NCI-H1417 treated with DMSO at 0.1 percent for 48 hours (cell line): ENCODE measurements at places on chromosomes 7 and 10.

- no peak for DNase-seq
These were observed 41.8 kb downstream of the CLRN3 start for GRCh38 chr10:127850944-127851343.

DNA sequence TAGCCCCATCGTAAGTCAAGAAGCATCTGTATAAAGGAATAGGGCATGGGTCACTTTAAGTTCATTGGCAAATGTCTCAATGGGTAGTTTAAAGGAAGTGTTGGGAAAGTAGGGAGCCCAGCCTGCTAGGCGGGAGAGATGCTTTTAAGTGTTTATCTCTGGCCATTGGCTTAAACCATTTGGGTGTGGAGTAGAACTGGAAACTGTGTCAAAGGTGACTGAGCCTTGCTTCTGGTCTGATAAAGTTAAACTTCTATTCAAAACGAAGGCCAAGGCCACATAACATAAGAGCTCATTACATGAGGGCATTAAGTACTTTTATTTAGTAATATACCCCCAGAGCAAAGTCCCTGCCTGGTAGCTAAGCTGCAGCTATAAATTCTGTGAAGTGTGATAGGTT lies 148.7 kb downstream of the SPAG6 start:
- no peak for DNase-seq

DNA sequence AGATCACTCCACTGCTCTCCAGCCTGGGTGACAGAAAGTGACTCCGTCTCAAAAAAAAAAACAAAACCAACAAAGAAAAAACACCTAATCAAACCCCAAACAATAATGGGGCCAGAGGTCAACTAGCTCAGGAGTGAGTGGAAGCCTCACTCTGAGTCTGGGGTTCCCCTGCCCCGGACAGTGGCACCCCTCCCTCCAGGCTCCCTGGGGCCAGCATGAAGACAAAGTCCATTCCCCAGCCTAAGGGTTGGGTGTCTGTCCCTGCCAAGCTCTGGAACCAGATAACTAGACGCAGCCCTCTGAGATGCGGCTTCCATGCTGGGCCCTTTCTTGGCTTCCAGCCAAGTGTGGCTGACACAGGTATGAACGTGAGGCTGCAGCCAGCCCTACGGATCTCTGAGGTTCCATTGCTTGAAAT lies 1.7 kb upstream of the FUOM start:
- no peak for DNase-seq

DNA sequence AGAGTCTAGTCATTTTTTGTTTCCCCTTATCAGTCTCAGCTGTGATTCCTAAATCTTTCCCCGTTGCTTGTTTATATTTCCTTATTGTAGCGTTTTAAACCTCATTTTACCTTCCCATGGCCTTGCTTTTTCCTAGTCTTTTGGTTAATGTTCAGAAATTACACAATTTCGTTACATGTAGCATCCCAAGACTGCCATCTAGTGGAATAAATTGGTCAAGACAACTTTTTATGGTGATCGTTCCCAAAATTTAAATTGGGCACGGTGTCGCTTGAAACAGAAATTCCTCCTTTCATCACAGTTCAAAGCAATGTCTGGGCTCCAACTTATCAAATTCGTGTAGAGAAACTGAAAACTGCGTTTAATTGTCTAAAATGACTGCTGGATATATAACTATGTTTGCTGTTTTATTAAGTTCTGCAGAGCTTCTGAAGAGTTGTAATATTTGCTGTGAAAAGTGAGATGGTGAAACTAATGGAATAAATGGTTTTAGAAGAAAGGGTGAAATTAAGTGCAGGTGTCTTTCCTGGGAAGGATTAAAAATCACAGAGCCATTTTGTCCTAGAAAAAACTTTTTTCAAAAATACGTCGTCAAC lies 370.2 kb downstream of the PHF14 start:
- DNase-seq: peak; percentile 39

- no peak for DNase-seq
These were observed 108.1 kb upstream of the INSIG1 start for GRCh38 chr7:155189590-155189989.

DNA sequence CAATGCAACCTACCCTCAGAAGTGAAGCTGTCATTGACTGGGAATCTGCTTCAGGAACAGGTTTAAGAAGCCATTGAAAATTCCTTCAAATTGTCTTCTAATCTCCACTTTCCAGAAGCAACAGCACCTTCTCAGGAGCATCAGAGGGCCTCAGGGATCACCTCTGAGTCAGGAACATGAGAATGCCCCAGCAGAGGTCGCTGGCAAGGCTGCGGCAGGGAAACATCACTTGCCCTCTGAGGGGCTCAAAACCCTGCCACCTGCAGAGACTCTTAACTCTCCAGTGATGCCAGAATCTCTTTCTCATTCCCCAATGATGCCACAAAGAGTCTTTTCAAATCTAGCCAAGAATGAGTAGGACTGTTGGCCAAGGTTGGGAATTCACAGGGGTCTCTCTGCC lies 5.9 kb upstream of the MAPK8 start:
- no peak for DNase-seq

DNA sequence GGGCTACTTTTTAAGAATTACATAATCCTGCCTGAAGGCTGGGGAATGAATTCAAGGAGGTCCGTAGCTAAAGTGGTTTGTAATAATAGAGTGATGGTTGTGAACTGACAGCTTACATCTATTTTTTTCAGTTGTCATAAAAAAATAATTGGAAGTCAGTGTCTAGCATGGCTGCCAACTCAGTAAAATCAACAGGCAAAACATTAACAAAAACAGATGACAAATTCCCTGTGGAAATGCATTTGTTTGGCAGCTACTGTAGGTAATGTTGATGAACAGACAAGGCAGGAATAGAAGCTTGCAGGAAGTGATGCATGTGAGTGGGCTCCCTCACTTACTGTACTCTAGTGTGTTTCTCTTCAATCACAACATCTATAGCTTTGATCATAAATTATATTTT lies 766.0 kb upstream of the POT1 start:
- DNase-seq: no peak

- no peak for DNase-seq
These were observed 17.2 kb upstream of the INHBA start for GRCh38 chr7:41720046-41720445.

DNA sequence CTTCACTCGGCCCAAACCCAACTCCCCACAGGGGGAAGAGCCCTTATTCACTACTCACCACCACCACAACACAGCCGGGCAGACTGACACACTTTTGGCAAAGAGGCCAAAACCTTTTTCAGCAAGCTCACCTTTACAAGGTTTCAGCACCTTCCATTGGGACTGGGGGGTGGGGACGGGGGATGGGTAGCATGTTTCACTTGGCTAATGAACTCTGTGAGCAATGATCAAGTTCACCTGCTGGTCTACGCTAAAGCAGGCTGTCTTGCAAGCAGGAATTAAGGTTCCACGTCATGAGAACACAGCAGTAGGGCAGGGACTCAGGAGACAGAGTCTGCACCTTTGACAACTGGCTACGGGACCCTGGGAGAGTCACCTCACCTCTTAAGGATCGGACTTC lies 7.0 kb downstream of the FAM53B start:
- DNase-seq: no peak

- no peak for DNase-seq
These were observed 76.4 kb upstream of the CCNY start for GRCh38 chr10:35259769-35260397.

DNA sequence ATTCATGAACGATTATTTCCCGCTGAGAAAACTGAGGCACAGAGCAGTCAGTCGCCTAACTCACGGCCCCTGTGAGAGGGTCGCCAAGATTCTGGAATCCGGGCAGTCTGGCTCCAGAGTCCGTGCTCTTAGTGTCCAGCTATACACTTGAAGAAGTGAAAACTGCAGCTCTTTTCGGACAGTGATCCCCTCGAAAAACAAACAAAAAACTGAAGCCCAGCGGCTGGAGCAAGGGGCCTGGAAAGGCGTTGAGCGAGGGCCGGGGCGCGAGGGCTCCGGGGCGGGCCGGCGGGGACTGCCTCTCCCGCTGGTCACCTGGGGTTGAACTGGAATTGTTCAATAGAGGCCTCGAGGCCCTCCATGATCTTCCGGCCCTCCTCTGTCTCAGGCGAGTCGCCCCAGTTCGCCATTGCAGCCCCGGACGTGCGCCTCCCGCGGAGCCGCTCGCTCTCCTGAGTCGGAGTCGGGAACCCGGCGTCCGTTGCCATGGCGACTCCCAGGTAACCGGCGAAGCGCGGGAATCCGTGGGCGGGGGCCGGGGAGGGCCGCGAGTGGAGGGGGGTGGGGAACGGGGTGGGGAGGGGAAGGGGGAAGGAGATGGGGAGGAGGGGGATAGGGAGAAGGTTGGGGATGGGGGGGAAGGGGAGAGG lies 881 bp downstream of the C10orf67 start:
- no peak for DNase-seq

DNA sequence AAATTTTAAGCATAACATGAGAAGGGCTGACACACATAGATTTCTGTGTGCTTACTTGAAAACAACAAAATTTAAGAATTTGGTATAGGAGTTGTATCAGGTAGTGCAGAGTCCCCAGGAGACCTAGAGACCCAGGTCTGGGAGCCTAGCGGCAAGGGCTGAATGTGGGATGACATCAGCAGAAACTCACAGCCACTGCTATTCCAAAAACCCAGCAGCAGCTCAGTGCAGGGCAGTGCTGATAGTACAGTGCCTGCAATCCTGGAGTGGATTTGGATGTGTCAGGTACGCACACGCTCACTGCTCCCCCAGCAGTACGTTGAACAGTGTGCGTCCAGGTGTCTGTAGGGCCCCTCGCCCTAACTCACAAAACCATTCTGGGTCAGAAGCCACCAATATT lies 87.1 kb downstream of the EGFR start:
- no peak for DNase-seq

- DNase-seq: no peak
These were observed 223.7 kb downstream of the LHFPL3 start for GRCh38 chr7:104552102-104552501.

GRCh38 chr7:72334698-72335097 lies 77.4 kb downstream of the CALN1 start:
- DNase-seq: no peak

- DNase-seq: no peak
These were observed 42.7 kb downstream of the CFAP46 start for GRCh38 chr10:132899751-132900065.

- peak; percentile 39 for DNase-seq
These were observed 102.1 kb downstream of the POLL start for GRCh38 chr10:101485681-101486554.

GRCh38 chr7:111929264-111929663 lies 276.9 kb downstream of the DOCK4 start:
- no peak for DNase-seq

DNA sequence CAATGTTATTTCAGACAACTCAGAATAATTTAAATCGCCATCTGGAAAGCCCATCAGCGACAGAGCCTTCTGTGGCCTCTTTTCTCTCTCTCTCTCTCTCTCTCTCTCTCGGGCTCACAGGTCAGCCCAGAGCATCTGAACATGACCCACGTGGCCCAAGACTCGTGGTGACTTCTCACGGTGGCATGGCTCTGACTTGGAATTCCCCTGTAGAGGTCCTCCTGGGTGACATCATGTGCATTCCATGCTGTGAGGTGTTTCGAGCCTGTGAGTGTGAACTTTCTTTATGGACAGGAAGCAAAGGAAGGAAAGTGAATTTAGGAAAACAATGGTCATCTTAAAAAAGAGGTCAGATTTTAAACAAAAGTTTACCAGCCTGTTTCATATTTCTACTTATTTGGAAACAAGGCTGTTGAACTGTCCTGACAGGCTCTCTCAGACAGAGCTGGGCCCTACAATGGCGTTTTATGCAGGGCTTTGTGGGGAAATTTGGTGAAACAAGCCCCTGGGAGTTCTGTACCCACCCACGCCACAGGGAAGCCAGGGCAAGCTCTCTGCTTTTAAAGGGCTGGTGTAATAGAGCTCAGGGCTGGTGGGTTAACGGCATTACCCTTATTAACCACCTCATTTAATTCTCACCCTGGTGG lies 359.7 kb upstream of the ZNF32 start:
- DNase-seq: no peak

DNA sequence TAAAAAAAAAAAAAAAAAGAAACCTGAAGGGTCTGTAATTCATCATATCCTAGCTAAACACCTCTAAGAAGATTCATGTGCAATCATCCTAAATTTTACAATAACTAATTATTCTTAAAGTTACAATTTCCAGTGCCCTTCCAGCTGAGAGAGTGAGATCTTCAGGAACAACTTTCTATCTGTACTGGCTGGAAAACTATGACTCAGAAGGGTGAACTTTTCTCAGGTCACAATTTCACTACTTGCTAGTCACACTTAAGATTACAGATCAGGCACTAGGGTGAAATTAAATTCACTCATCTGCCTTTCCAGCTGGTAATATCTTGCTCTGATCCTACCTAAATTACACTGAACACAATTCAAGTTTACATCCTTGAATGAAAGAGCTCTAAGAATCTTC lies 158.8 kb downstream of the ANK3 start:
- no peak for DNase-seq

- no peak for DNase-seq
These were observed 44.3 kb upstream of the ARL4A start for GRCh38 chr7:12643001-12643643.

DNA sequence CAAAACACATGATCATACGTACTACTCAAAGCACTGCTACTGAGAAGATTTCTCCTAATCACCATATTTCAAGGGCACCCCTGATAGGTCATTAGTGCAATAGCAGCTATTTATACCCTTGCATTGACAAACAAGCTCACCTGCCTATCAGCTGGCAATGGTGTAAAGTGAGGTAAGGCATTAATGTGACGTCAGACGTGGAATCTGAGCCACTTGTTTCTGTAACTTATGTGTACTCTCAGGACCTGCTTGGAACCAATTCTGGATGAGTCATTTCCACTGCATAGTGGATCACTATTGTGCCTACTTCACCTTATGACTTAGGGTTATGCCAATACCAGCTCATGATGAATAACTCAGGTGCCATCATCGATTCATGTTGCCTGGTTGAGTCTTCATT lies 628.5 kb upstream of the CELF2 start:
- no peak for DNase-seq

DNA sequence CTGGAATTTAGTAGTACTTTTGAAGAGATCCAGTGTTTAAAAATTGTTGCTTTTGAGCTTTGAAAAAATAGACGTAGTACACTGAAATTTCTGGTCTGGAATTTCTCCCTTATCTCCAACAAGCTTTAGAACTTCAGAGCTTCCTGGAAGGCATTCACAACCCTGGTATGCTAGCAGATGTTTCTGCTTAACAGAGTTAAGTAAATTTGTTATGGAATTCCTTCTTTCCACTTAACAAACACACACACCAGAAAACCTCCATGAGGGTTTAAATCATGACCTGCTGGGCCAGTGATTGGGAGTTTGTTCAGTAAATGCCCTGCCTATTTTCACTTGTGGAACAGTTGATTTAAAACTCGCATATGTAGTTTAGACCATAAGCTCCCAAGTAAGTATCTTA lies 13.7 kb downstream of the ASB15 start:
- DNase-seq: no peak

GRCh38 chr10:110392868-110393740 lies 88.4 kb upstream of the SMNDC1 start:
- DNase-seq: no peak
